ENCODE measurements at places on chromosomes 2 and 18. TPM values are rescaled to one million over a fixed set of nuclear protein-coding genes. Genes with fewer than 3 reads are reported as not detected.

Gene EGR4
- not detected for total RNA-seq

Gene ATOH8
- total RNA-seq = 7.2 TPM

DNA sequence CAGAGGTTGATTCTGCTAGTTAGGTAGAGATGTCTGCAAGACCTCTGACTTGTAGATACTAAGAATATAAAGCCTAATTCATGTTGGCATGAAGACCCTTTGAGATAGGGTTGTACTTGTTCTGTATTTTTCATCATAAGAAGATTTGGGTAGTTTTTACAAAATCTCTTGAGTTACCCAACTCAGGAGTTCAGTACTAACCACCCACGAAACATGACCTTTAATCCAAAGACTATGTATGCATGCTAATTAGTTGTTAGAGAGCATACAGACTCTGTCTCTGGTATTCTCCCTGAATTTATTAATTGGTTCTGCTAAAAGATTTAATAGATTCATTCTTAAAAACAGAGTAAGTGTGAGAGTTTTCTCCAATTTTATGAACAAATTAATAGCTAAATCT, 16.9 kb downstream of the PECR start:
- no peak for DNase-seq

- DNase-seq = no peak
These were observed 117.4 kb upstream of the COPS8 start for GRCh38 chr2:236968101-236968879.

- peak; percentile 75 for DNase-seq
These were observed 29.9 kb downstream of the PPP1R1C start for GRCh38 chr2:182015334-182016109.

DNA sequence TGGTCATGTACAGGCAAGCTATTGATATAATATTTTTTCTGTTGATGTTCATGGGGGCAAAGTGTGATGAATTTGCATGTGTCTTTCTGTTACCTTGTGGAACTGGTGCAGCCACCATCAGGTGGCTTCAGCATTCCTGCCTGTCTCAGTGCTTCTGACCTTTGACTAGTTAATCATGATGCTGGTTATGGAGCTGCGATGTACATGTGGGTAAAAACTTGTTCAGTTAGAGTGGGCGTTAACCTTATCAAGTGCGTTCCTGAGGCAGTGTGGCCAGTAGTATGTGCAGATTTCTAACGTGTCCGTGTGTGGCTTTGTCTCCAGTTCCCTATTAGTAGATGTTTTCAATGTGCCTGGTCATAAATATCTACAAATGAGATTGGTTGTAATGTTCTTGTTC, 127.4 kb upstream of the ZSWIM2 start:
- no peak for DNase-seq

- no peak for DNase-seq
These were observed 94.4 kb upstream of the TSPYL6 start for GRCh38 chr2:54350426-54350825.

GRCh38 chr2:287471-287885, 413 bp downstream of the ALKAL2 start:
- peak; percentile 31 for DNase-seq

DNA sequence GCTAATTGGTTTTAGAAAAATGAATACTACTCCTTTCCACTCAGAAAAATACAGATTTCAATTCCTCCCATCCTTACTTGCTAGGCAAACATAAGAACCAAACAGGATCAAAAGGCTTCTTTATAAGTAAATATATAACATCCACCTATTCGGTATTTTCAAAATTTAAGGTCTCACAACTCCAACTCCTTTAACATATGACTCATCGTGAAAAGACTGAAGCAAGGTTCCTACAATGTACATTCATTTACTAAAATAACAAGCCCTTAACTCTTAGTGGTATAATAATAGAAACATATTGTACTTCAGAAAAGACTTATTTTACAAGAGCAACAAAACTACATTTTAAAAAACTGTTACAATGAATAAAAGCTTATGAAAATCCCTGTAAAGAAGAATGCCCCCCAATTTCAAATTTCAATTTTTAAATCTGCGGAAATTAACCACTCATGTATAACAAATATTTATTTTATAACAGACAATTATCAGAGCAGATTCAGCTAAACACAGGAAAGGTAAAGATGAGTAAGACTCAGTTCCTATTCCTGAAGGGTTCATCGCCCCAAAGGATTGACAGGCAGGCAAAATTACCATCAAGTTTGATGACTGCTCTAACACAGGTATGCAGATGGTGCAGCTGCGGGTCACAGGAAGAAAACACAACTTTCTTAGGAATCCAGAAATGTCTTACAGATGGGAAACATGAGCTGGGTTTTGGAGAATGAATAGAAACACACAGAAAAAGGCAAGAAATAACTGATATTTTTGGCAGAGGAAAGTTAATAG, 96.4 kb downstream of the COBLL1 start:
- no peak for DNase-seq

DNA sequence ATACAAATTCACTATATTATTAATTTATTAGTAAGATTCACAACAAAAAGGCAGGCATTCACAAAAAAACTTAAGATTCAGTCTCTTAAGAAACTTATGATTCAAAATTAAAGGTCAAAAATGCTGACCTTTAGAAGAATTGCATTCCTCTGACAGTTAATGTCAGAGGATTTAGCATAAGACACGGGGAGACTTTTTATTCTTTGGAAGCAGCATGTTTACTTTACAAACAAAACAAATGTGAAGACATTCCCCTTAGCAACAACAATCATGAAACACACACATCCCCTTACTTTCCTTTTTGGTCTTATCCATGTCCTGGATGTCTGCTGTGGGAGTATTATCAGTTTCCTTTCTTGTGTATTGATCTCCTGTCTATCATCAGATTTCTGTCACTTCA, 117.1 kb downstream of the RAD51AP2 start:
- DNase-seq = no peak

DNA sequence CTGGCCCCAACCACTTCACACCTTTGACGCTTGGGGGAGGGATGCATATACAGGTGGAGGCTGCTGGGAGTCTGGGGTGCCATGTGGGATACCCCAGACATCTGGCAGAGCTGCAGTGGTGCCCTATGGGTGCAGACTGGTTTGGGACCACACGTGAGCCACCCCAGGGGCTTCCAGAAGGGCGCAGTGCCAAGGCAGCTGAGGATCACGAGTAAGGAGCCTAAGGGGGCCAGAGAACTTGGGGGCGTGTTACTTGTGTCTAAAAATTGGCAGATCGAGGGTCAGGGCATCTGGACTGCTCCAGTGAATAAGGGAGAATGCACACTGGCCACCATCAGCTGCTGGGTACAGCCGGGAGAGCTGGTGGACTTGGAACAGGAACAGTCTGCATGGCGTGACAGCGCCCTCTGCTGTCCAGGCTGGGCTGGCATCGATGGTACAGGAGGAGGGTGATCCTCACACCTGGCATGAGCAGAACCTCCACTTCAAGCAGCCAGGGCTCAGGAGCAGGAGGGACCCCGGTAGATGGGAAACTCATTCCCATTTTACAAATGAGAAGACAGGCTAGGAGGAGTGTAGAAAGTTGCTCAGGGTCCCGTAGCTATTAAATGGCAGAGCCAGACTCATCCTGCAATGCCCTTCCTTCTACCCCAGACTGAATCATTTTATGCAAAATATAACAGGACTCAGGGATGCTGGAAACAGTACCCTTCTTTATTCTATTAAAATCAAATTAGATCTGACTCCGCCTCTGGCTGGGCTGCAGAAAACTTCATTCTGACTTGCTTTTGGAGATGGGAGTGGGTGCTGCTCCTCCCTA, 60.4 kb downstream of the ATOH8 start:
- peak; percentile 78 for DNase-seq

Gene CCDC68
- 0.29 TPM for total RNA-seq
